Aortic smooth muscle cell (primary cell): ENCODE measurements at places on chromosomes 12 and 14. TPM values are rescaled to one million over a fixed set of nuclear protein-coding genes. Genes with fewer than 3 reads are reported as not detected.

The NPAS3 gene
- under 0.01 and 0.19 TPM in 2 replicates for total RNA-seq

The KRT78 gene
- total RNA-seq, result not detected in 2 replicates

The OR11H12 gene
- not detected in 2 replicates for total RNA-seq

The TMEM132C gene
- total RNA-seq, result not detected in 2 replicates
